ENCODE measurements at places on chromosomes 5 and 9.

DNA sequence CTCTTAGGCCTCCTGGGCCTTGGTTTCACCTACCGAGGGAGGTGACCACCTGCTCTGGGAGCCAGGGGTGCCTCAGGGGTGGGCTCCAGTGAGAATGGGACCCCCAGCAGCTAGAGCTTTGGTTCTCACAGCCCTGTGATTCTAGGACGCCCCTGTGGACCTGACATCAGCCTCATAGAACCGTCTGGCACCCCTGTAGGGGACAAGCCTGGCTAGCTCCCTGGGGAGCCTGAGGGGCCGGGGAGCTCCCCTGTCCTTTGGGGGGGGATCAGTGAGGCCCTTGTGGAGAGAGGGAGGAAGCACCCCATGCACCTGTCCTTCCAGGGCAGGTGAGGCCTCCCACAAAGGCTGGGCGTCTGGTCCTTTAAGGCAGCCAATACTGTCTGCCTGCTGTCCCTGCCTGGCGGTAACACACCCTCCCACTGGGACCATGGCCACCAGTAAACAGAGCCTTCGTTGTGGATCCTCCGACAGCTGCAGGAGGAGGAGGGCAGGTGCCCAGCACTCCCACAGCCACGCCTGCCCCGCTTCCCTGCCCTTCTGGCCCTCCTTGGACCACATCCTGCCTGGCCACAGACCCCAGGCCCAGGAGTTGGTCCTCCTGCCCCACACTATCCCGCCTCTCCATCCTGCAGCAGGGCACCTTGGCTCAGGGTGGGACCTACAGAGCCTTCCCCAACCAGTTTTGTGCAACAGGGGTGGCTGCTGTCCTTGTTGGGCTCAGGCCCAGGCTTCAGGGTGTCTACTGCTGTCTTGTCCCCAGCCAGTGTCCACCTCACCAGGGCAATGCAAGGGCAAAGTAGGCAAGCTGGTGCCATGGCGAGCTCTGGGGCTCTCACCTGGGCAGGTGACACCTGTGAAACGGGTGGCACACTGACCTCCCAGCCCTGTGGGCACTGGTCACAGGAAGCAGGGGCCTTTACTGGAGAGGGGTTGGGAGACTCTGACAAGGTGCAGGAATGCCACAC, 3.0 kb upstream of the TUBB4B start:
- DNase-seq = no peak

GRCh38 chr5:175582697-175583096, 75.2 kb upstream of the HRH2 start:
- no peak for DNase-seq

GRCh38 chr9:90365666-90366065, 277.0 kb downstream of the DIRAS2 start:
- DNase-seq = no peak

GRCh38 chr9:16970321-16970720, 99.9 kb upstream of the BNC2 start:
- no peak for DNase-seq

DNA sequence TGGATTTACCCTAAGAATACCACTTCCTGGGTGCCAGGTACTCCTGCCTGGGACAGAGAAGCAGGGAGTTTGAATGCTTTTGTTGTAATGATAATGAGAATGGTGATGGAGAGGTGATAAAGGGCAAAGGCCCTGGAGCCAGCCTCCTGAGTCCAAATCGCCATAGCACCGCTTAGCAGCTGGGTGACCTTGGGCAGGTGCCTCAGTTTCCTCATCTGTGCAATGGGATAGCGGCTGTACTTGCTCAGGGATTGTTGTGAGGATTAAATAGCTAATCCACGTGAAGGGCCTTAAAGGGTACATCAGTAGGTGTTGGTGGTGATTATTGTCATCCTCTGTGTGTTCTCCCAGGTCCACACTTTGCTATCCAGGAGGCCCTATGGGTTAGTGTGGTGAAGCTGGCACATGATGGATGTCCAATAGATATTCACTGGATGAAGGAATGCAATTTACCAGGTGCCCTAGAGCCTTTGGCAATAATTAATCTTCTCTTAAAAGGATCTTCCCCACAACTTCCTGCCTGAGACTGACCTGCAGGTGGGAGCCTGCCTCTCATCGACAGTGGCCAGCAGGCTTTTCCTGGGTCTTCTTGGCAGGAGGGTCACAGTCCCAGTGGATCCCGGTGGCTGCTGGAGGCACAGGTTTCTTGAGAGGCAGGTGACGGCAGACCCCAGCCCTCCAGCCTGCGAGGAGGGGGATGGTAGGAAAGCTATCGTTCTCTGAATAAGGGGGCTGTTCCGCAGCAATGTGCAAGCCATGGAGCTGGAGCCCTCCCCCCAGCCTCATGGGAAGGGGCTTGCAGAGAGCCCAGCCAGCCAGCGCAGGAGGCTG, 160.2 kb downstream of the MACROH2A1 start:
- DNase-seq = no peak

DNA sequence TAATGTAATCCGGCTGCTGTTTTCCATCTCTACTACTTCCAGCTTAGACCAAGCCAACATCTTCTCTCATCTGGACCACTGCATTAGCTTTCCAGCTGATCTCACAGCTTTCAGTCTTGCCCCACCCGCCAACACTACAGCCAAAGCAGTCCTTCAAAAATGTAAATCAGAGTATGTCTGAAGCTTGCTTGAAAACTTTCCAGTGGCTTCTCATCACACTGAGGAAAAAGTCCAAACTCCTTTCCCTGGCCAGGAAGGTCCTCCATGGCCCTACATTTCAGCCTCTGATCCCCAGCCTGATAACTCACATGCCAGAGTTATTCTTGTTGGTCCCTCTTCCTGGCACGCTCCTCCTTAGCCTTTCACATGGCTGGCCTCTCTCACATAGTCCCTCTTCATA, 38.5 kb downstream of the TTC1 start:
- no peak for DNase-seq

DNA sequence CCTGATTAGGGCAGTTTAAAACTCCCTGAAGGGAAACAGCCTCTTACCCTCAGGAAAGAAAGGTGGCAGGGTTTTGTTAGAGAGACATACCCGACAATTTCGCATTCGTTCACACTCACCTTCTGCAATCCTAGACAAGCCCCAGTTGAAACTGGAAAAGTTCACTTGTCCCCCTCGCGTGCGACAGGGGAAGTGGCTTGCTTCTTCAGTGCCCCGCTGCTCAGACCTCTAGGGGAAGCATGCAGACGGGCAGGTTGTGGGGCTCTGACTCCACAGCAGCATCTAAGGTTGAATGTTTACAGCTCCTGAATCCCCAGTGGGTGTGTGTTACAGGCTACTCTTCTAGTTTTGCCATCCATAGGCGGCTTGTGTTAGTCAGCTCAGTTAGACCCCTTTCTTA, 575.7 kb upstream of the ACO1 start:
- DNase-seq = no peak

GRCh38 chr9:114000671-114001409, 77.3 kb downstream of the AMBP start:
- no peak for DNase-seq

- no peak for DNase-seq
These were observed at the start of gene UBE2QL1 for GRCh38 chr5:6448622-6449464. Gene UBE2QL1 (plus strand): TSS chr5:6448859. CDS start chr5:6448894, 35 bp downstream.

GRCh38 chr5:6048746-6049145, 329.6 kb downstream of the MED10 start:
- DNase-seq = no peak

- no peak for DNase-seq
These were observed 525.5 kb upstream of the CCNG1 start for GRCh38 chr5:162911873-162912272.

GRCh38 chr5:1051366-1051720, 42.7 kb downstream of the NKD2 start:
- no peak for DNase-seq

GRCh38 chr5:142600092-142600491, 85.8 kb downstream of the FGF1 start:
- no peak for DNase-seq

DNA sequence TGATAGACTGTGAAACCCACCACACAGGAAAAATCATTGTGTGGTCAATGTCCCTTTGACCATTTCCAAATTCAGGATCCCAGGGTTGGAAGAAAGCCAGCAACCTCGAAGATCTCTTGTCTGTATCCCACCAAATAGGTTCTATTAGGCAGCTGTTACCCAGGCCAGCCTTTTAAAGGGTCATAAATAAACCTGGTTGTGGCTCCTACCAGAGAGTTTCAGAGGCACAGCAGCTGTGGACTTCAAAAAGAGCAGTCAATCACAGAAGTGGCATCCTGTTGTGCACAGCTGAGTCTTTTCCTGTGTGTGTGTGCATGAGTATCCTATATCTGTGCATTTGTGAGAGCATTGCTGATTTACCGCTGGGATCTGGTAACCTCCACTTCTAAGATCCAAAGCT, 23.7 kb upstream of the OR2S2 start:
- no peak for DNase-seq

GRCh38 chr5:14407746-14408175, 173.8 kb upstream of the OTULINL start:
- DNase-seq = no peak

DNA sequence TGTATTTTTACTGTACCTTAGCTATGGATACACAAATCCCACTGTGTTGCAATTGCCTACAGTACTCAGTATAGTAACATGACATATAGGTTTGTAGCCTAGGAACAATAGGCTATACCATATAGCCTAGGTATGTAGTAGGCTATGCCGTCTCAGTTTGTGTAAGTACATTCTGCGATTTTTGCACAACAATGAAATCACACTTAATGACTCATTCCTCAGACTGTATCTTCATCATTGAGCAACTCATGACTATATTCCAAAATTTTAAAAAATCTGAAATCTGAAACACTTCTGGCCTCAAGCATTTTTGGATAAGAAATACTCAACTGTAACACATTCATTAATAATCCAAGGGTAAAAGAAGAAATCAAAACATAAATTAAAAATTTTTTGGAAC, 666.8 kb upstream of the GRAMD2B start:
- DNase-seq = no peak

GRCh38 chr5:116359592-116359991, 215.0 kb downstream of the SEMA6A start:
- no peak for DNase-seq

All from stimulated activated CD8-positive, alpha-beta memory T cell treated with anti-CD3 and anti-CD28 coated beads, Interleukin-4, amount 100 ng/mL, for 4 hours (primary cell).